Left ventricle myocardium inferior (tissue), 1 donor: ENCODE measurements at places on chromosomes 16 and 17. TPM values are rescaled to one million over a fixed set of nuclear protein-coding genes. Genes with fewer than 3 reads are reported as not detected.
A peak's percentile ranks its signal among the peaks of the same experiment; 100 is the strongest.

DNA sequence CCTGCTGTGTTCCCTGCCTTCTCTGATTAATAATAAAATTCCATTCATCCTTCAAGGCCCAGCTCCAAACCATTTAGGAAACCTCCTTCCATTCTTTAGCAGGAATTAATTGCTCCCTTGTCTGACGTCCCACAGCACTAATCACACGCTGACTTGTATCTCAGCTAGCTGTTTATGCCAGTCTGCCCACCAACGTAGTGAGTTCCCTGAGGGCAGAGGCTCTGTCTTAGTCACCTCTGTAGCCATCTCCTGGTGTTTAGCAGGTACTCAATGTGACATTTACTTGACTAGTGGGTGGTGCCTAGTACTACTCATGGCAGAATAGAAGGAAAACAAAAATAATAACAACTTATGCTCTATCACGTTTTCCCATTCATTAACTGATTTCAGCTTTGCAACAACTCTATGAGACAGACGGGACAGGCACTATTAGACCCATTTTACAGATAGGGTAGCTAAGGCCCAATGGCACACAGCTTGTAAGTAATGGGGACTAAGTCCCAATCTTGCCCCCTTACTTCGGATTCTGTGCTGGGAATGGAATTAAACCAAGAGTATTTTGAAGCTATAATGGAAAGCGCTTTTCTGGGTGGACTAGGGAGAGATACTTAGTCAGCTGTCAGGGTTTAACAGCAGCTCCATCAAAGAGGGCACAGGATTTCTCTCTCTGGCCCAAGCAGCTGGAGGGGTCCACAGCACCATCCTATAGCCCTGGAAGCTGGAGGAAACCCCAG, 931 bp upstream of the WIPF2 start:
- H3K36me3 ChIP-seq: no peaks in the 10 kb centered on the region
- no peaks in the 10 kb centered on the region for H3K27me3 ChIP-seq
- H3K27ac ChIP-seq: peak overlapping the region; percentile 95
- peaks cover 19% of the 10 kb centered on the region for H3K4me1 ChIP-seq

DNA sequence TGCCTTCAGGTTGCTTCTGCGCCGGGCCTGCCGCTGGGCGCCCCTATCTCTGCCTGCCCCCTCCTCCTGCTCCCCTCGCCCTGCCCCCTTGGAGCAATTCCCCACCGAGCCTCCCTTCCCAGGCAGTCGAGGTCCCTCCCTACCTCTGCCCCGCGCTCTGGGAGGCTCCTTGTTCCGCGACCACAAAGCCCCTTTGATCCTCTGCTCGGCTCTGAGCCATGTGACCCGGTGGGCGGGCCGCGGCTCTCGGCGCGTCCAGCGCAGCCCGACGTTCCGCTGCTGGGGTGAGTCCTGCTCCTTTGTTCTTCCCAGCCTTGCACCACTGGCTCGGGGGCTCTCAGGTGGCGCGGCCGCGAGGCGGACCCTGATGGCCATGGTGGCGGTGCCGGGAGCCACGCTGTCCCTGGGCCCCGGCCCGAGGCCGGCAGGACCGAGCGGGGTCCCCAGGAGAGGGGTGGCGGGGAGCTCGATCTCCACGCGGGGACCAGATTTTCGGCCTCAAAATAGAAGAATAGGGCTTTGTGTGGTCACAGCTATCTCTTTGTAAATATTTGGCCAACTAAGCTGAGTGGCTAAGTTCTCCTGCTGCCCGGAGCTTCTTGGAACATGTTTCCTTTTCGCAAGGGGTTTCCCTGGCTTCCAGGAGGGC, 310.6 kb downstream of the SEC14L1 start:
- peak overlapping the region; percentile 66 for H3K4me3 ChIP-seq
- H3K4me1 ChIP-seq: peaks cover 86% of the 10 kb centered on the region
- no peaks in the 10 kb centered on the region for H3K27me3 ChIP-seq
- H3K36me3 ChIP-seq: no peaks in the 10 kb centered on the region
- DNase-seq: peak; percentile 77

The TVP23A gene
- total RNA-seq: 0.22 TPM

The CCL7 gene
- not detected for total RNA-seq

- no peak overlapping the region for H3K4me3 ChIP-seq
- H3K27ac ChIP-seq: no peak overlapping the region
- no peaks in the 10 kb centered on the region for H3K27me3 ChIP-seq
- no peaks in the 10 kb centered on the region for H3K36me3 ChIP-seq
- no peak for DNase-seq
Observed at GRCh38 chr17:65514082-65514481, 47.4 kb downstream of the AXIN2 start.

DNA sequence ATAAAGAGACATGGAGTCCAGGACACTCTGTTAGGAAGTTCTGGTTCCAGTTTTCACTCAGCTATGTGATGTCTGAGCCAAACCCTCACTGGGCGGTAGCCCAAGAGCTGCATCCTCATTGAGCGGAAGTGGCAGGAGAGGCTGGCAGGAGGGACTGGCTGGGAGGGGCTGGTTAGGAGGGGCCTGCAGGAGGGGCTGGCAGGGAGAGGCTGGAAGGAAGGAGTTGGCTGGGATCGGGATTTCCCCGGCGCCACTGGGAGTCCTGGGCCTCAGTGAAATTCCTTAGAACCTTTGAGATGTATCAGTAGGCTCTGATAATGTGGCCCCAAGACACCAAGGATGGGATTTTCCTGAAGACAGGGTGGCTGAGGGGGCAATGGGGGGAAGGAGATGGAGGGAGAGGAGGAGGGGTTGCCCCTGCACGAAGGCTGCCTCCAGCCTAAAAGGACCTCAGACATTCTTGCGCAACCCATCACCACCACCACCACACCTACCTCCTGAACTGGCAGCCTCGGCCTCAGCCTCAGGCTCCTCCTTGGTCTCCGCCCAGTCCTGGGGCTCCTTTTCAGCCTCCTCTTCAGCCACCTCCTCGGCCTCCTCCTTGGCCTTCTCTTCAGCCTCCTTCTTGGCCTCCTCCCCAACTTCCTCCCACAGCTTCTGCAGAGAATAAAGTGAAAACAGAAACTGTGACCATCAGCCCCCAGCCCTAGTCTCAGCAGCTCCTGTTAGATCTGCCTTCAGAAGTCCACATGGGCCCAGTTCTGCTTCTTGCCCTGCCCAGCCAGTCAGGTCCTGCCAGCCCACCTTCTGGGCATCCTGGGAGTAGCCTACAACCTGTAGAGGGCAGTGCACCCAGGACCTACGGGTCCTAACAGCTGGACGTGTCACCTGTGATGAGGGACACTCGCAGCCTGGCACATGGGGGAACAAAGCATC, 31.7 kb downstream of the CNGB1 start:
- H3K4me3 ChIP-seq: no peak overlapping the region
- H3K4me1 ChIP-seq: peaks cover 38% of the 10 kb centered on the region
- no peaks in the 10 kb centered on the region for H3K36me3 ChIP-seq

DNA sequence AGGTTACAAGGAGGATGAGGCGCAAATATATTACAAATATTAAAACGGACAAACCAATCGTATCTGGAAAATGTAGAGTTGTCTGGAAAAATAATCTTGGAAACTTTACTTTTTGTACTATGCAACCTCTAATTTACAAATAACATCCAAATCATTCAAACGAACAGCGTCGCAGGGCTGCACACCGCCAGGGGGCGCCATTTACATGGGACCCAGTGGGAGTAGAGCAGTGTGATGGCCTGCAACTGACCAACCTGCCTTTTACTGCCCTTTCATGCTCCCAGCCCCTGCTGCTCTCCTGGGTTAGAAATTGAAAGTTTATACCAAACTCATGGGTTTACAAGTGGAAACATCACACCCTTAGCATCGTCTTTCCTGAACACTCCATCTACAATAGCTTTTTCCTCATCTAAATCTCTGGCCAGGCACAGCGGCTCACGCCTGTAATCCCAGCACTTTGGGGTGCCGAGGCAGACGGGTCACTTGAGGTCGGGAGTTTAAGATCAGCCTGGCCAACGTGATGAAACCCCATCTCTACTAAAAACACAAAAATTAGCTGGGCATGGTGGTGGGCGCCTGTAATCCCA, 10.0 kb downstream of the PITPNC1 start:
- no peak overlapping the region for H3K27ac ChIP-seq
- peaks cover 60% of the 10 kb centered on the region for H3K4me1 ChIP-seq
- H3K36me3 ChIP-seq: no peaks in the 10 kb centered on the region
- H3K4me3 ChIP-seq: no peak overlapping the region

GRCh38 chr17:41812381-41813151, at the start of gene FKBP10:
Gene FKBP10, plus strand, starts transcription at chr17:41813004. Its CDS starts 31 bp downstream, at chr17:41813035.
- peak within 1 kb of the TSS; percentile 89 for H3K4me3 ChIP-seq
- peaks cover 4% of the 10 kb centered on the region for H3K27me3 ChIP-seq
- no peaks in the 10 kb centered on the region for H3K36me3 ChIP-seq
- H3K27ac ChIP-seq: peak within 1 kb of the TSS; percentile 76
- H3K4me1 ChIP-seq: peaks cover 39% of the 10 kb centered on the region

GRCh38 chr16:3915426-3916260, 35.1 kb upstream of the CREBBP start:
- no peaks in the 10 kb centered on the region for H3K4me1 ChIP-seq
- H3K36me3 ChIP-seq: no peaks in the 10 kb centered on the region
- H3K27me3 ChIP-seq: no peaks in the 10 kb centered on the region
- DNase-seq: no peak
- no peak overlapping the region for H3K27ac ChIP-seq

The HYDIN gene
- 1.6 TPM for total RNA-seq

DNA sequence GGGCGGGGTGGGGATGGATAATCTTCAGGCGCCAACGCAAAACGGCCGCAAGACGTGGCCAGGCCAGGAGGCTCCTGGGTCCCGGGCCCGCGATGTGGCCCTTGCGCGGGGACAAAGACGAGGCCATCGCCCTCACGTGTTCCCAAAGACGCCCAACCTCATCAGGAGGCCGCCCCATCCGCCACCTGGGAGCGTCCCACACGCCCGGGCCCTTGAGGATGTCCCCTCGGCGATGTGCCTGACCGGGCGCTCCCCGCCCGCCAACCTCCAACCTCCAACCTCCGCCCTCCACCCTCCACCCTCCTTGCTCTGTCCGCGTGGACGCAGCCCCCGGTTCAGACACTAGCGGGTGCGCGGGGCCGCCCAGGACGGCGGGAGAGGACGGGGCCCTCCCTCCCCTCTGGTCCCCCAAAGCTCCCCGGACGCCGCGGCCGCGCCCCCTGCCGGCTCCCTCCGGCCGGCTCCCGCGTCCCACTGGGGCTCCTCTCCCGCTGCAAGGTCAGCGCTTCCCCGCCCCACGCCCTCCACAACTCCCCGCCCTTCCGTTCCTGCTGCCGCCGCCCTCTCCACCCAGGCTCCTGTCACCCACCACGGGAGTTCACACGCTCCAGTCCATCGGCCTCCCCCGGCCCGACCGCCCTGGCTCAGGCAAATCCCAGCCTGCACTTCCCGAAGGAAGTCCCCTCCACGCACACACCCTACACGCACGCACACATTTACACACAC, 250.8 kb upstream of the RPL38 start:
- no peaks in the 10 kb centered on the region for H3K36me3 ChIP-seq
- peak; percentile 40 for DNase-seq
- peaks cover 65% of the 10 kb centered on the region for H3K27me3 ChIP-seq
- H3K4me3 ChIP-seq: peak overlapping the region; percentile 60

DNA sequence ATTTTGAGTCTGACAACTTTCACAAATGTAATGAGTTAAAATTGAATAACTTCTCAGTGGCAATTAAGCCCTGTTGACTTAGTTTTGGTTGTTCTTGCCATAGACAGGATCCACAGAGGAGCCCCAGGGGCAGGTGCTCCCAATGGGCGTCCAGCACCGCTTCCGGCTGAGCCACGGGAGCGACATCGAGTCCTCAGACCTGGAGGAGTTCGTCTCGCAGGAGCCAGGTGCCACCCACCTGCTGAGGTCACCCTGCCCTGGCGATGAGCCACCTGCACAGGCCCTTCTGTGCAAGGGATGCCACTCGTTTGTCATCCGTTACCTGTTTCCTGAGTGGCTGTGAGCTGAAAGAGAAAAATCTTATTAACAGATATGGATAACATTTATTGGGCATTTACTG, 10.7 kb downstream of the CCDC40 start:
- no peaks in the 10 kb centered on the region for H3K4me1 ChIP-seq
- H3K27me3 ChIP-seq: no peaks in the 10 kb centered on the region
- no peak overlapping the region for H3K4me3 ChIP-seq
- H3K27ac ChIP-seq: no peak overlapping the region

The CCL17 gene
- not detected for total RNA-seq

The GP1BA gene
- 0.22 TPM for total RNA-seq

DNA sequence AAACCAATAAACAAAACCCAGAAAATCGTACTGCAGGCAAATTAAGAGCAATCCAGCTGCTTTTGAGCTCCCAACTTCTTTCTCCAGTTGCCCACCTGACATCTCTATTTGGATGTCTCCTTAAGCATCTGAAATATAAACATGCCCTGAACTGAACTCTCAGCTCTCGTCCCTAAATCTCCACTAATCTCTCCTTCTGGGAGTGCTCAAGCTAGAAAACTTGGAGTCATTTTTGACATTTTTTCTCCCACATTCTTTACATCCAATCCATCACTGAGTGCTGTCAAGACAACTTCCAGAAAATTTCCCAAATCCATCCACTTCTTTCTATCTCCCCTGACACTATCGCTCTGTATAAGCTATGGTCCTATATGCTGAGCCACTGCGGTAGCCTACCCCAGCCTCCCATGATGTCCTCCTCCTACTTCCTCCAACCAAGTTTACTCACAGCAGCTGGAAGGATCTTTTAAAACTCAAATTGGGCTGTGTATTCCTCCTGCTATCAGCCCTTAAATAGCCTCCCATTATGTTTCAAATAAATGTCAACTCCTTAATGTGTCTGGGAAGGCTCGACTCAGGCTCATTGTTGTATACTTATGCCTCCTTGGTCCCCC, 53.1 kb downstream of the HS3ST3B1 start:
- no peak for DNase-seq
- no peak overlapping the region for H3K4me3 ChIP-seq
- no peaks in the 10 kb centered on the region for H3K4me1 ChIP-seq

DNA sequence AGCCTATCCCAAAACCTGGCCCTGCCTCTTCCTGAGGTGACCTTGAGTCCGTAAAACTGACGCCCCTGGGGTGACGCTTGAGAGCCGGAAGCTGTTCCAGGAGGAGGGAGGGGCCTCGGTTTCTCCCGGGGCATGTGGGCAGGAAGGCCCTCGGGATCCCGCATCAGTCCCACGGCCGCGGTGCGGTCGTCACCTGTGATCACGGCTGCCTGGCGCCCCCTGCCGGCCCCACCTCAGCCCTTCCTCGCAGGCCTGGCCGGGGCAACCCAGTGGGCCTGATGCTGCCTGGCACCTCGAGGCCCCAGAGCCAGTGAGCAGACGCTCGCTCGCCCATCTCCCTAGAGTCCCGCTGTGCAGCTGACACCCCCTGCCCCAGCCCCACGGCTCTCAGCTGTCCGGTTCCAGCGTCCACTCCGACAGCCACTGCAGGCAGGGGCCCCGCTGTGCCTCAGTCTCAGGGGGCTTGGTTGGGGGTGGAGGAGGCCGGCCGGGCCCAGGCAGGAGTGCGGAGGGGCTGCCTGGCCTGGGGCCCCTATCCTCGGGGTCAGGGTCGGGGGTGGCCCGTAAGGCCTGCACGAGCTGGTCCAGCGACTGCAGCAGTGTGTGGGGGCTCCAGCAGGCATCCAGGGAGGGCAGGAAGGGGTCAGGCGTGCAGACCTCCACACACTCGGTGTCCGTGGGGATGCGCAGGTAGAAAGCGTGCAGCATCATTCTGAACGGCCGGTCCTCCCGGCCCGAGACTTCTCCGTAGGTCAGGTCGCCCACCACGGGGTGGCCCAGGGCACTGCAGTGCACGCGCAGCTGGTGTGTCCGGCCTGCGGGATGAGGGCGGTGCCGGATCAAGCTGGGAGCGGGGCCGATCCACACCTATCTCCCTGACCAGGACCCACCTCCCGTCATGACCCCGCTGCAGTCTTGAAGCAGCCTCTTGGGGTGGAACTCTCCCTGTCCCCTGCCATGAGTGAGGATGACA, 2.3 kb downstream of the RPUSD1 start:
- peak; percentile 66 for DNase-seq
- peaks cover 8% of the 10 kb centered on the region for H3K36me3 ChIP-seq
- H3K4me3 ChIP-seq: no peak overlapping the region
